ENCODE measurements at places on chromosomes 16 and 17.

- peak; percentile 82 for DNase-seq
Observed at GRCh38 chr16:28491970-28492474, at the start of gene CLN3. Gene CLN3, minus strand, starts transcription at chr16:28492074. Its CDS starts 315 bp downstream, at chr16:28491759.

GRCh38 chr17:67441896-67442219, 64.8 kb downstream of the PITPNC1 start:
- DNase-seq: no peak

DNA sequence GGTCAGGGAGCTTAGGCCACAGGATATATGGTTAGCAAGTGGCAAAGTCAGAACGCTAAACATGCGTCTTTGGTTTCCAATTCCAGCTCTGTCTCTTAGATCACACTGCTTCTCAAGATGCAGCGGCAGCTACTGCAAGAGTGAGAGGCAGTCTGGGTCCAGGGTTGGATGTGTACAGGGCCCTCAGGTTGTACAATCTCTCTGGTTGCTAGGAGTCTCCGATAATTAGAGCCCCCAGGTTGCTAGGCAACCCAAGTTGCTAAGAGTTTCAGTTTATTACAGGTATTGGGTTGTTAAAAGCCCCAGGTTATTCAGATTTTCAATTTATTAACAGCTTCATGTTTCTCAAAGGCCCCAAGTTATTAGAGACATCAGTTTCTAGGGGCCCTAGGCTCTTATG, 15.5 kb upstream of the SPACA3 start:
- no peak for DNase-seq

DNA sequence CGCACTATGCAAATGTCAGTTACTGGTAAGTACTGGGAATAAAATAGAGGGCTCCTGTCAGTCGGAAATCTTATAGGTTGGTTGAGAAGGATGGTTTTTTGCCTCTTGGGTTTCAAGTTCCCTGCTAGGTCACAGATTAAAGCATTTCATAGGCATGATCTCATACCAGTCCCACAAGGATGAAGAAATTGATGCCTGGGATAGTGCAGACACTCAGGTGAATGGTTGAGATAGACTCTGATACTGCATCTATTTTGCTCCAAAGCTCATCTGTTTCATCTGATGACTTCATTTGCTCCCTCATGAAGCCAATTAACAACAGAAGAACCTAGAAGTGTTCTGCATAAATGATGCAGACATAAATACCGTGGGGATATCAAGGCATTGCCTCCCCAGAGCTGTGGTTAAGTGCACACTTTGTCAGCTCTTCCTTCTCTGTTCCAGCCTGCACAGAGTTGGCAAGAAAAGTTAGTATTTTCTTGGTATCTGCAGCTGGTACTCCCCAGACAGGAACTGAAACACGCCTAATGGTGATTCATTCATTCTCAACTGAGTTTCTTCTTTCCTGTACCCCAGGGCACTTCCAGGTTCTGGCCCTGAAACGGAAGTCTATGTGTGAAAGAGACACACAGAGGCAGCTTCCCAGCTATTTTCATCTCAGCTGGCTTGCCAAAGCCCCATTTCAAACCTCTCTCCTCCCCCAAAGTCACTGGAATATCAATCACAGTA, 418.3 kb upstream of the SALL1 start:
- DNase-seq: no peak

GRCh38 chr17:46977348-46977747, 1.7 kb downstream of the RPRML start:
- no peak for DNase-seq

- DNase-seq: no peak
Observed at GRCh38 chr16:3075523-3075915, 10.1 kb downstream of the IL32 start.

- DNase-seq: no peak
Observed at GRCh38 chr17:39141294-39141693, 10.1 kb downstream of the PLXDC1 start.

DNA sequence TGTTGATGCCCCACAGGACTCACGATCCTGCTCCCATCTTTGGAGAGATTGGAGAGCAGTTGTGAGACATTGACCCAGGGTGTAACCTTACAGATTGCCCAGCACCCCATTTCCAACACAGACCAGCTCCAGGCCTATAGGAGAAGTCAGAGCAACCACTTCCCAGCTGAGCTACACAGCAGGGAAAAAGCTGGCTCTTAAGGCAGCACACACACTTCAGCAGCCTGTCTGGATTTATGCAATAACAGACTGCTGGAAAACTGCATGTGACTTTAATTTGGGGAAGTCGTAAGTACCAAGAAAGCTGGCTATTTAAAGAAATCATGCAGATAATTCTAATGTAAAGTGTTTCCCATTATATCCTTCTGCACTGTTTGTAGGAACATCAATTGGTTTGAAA, 30.8 kb downstream of the NOG start:
- DNase-seq: no peak

DNA sequence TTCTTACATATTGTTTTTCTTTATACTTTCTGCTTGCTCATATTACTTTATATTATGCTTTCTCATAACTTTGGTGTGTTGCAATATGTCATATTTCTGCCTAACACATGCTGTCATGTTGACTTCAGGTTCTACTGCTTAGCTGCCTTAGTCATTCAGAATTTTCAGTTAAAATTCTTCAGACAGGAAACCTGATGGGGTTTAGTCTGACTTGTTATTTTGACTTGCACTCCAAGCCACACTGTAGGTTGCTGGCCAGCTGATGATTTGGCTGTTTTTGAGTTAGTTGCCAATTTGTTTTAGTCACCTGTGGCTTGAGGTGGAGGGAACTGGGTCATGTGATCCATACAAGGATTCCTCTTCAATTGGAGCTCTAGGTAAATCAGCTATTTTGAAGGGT, 315.4 kb downstream of the MAP2K6 start:
- no peak for DNase-seq

DNA sequence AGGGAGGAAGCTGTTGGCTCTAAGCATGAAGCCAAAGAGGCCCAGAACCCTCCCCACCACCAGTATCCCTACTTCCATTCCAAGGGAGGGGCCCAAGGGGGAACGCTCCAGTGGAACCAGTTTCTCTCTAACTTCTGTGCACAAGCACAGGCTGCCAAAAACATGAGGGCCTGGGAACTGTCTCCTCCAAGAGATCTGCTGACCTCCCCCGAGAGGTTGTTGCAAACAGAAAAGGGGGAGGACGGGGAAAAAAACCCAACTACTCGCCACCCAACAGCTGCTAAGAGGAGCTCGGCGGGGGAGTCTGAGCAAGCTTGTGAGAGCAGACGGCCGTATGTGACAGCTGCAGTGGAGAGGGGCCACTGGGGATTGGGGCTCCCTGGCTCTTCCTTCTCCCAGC, 15.7 kb upstream of the SLC35B1 start:
- DNase-seq: no peak

DNA sequence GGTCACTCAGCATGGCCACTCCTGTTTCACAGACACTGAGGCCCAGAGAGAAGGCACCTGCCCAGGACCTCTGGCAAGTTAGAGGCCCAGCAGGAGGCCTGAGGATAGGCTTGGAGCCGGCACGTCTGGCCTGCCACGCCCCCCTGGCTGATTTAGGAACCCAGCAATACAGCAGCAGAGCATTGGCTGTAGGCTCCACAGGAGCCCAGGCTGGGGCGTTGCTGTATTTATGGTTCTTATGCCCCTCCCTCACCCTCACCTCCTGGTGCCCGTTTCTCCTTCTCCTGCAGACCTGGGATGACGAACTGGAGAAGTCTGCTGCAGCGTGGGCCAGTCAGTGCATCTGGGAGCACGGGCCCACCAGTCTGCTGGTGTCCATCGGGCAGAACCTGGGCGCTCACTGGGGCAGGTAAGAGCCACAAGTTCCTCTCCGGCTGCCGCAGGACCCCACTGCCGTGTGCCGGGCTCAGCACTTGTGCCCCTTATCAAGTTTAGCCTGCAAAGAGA, 25.8 kb downstream of the CRISPLD2 start:
- no peak for DNase-seq

- no peak for DNase-seq
Observed at GRCh38 chr17:44348234-44348987, 3.3 kb downstream of the GRN start.

DNA sequence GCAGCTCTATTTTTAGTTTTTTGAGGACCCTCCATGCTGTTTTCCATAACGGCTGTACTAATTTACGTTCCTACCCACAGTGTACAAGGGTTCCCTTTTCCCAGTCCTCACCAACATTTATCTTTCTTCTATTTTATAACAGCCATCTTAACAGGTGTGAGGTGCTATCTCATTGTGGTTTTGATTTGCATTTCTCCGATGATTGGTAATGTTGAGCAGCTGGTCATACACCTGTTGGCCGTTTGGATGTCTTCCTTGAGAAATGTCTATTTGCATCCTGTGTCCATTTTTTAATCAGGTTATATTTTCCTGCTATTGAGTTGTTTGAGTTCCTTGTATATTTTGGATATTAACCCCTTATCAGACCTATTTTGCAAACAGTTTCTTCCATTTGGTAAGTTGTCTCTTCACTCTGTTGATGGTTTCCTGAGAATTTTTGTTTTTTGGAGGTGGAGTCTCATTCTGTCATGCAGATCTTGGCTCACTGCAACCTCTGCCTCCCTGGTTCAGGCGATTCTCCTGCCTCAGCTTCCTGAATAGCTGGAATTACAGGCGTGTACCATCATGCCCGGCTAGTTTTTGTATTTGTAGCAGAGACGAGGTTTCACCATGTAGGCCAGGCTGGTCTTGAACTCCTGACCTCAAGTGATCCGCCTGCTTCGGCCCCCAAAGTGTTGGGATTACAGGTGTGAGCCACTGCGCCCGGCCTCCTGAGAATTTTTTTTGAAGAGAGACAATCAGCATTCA, 279.6 kb downstream of the SNX29 start:
- DNase-seq: no peak

GRCh38 chr17:70588003-70588402, 418.7 kb downstream of the KCNJ2 start:
- DNase-seq: no peak

DNA sequence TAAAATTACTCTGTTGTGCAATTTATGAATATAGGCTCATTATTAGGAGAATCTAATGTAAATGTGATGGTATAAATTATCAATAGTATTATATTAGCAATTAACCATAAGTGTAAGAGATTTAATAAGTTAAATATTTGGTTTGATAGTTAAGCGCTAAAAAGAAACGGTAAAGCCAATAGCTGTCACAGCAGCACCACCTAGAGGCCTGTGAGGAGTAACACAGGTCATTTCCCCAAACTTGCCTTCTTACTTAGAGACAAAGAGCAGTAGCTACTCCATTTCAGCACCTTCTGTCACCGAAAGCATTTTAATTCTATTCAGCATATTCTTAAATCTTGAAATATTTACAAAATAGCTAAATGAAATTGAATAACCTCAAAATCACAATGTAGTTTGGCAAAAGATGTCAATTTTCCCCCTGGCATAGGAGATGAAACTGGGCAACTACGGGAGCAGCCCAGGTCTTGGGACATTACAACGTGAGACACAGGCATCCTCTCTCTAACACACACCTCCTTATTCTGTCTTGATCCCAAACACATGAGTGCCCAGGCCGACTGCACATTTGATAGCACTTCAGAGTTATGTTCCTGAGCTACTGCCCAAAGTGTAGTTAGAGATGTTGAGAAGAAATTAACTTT, 14.3 kb upstream of the DYNLRB2 start:
- DNase-seq: peak; percentile 13

GRCh38 chr17:29846298-29846697, 83.7 kb downstream of the SSH2 start:
- no peak for DNase-seq

- no peak for DNase-seq
Observed at GRCh38 chr17:7853691-7854038, 1.2 kb upstream of the TMEM88 start.

DNA sequence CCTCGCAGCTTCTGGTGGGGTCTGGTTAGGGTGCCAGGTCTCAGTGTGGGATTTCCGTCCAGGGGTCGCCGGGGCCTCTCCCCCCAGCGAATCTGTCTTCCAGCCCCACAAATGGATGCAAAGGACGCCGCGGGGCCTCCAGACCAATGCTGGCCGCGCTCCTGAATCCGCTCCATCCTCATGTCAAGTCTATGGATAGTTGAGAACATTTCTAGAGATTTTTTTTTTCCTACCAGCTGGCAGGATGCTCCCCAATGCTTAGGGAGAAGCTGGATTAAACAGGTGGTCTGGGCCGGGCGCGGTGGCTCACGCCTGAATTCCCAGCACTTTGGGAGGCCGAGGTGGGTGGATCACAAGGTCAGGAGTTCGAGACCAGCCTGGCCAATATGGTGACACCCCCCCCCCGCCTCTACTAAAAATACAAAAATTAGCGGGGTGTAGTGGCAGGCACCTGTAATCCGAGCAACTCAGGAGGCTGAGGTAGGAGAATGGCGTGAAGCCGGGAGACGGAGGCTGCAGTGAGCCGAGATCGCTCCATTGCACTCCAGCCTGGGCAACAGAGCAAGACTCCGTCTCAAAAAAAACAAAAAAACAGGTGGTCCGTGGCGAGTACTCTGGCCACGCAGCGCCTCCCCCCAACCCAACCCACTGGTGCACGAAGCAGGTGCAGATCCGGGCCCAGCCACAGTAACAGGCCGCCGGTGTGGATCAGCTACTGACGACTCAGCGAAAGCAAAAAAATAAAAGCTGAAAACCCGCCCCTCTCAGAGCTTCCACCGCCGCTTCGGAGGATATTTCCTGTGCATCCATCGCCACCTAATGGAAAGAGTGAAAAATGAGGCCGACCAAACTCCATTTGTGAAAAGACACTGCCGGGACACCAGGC, 1.1 kb upstream of the NXN start:
- DNase-seq: peak; percentile 35

DNA sequence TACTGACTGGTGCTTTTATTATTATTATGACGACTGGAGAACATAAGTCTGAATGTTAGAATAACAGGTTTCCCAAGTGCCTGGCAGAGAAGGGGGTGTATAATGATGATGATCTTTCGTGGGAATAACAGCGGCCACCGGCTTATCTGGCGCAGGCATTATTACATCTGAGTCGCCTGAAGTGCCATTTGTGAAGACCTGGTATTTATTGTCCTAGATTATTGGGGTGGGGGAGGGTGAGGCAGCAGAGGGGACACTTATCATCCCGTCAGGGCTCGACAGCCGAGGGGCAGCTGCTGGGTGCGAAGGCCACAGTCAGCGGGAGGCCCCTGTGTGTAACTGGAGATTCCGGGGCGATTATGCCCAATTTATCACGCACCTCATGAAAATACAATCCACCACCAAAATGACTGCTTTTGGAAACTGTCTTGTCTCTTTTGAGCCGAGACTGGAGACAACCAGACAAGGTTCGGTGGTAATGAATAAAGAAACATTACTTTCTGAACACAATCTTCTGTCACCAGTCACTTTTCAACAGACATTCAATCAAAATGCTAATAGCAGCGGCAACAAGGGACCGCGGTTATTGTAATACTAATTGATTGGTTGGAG, 199.3 kb downstream of the CCDC182 start:
- DNase-seq: no peak

DNA sequence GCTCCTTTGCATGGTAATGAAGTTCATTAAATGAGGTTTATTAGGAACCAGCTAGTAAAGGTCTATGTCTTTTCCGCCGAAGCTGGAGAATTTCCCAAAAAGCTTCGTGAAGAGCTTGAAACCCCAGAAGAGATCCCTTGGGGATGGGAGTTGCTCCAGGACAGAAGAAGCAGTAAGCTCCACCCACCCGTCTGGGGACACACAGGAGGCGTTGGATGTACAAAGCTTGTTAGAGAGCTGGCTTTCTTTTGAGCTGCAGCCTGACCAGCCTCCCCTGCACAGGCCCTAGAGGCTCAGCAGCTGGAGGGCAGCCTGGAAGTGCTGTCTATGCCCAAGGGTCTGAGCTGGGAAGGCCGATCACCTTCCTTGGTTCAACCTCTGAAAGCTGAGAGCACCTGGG, 147.4 kb upstream of the SDK2 start:
- no peak for DNase-seq
